A549 treated with Hydrocortisone at 1 μM for 4 hours (cell line): ENCODE measurements at places on chromosomes 5 and 9. TPM values are rescaled to one million over a fixed set of nuclear protein-coding genes. Genes with fewer than 3 reads are reported as not detected.

KLHL3 gene
- 0.11 to 0.44 TPM (median 0.18 TPM) in 5 replicates for total RNA-seq

LCN15 gene
- total RNA-seq = 0.03 to 0.13 TPM in 2 of 5 replicates, not detected in the others

C9orf153 gene
- 0.08 to 0.40 TPM (median 0.21 TPM) in 5 replicates for total RNA-seq

AIF1L gene
- total RNA-seq = 1.5 to 1.9 TPM (median 1.7 TPM) in 5 replicates

KIF4B gene
- 0.02 to 0.06 TPM (median 0.03 TPM) in 4 of 5 replicates, not detected in the other for total RNA-seq

TAF11L7 gene
- not detected in 5 replicates for total RNA-seq

PCDH1 gene
- total RNA-seq = 1.9 to 4.5 TPM (median 3.4 TPM) in 5 replicates

HRCT1 gene
- 0.20 to 0.47 TPM (median 0.30 TPM) in 5 replicates for total RNA-seq

SPOCK1 gene
- total RNA-seq = 9.7 to 26.0 TPM (median 17.6 TPM) in 5 replicates

RNF208 gene
- total RNA-seq = 1.2 to 1.9 TPM (median 1.7 TPM) in 5 replicates

TEK gene
- 0.09 to 0.15 TPM (median 0.12 TPM) in 5 replicates for total RNA-seq

PDCD1LG2 gene
- total RNA-seq = 0.17 to 0.32 TPM (median 0.24 TPM) in 5 replicates

ANKRD34B gene
- 0.03 to 0.17 TPM (median 0.06 TPM) in 3 of 5 replicates, not detected in the others for total RNA-seq

ADGRD2 gene
- not detected in 5 replicates for total RNA-seq
